ENCODE measurements at places on chromosomes 12 and 14. TPM values are rescaled to one million over a fixed set of nuclear protein-coding genes. Genes with fewer than 3 reads are reported as not detected.

SLCO1B1 gene
- not detected for total RNA-seq

DNA sequence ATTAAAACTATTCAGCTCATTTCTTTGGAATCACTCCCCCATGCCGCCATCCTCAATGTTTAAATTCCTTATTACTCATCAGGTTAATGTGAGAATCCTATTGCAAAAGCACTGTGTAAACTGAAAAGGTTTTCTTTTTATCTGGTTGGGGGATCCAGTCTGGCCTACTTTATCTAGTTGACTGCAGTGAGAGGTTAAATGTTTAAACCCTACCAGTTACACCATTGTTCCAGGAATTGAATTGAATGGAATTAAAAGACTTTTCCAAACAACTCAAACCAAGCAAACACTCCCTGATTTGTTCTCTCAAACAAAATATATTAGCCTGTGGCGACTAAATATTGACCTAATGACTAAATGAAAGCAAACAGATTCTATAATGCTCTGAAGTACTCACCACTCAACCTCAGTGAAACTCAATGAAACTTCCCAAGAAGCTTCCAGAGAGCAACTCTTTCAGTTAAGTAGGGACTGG lies 100.5 kb downstream of the VEZT start:
- DNase-seq, result no peak

DNA sequence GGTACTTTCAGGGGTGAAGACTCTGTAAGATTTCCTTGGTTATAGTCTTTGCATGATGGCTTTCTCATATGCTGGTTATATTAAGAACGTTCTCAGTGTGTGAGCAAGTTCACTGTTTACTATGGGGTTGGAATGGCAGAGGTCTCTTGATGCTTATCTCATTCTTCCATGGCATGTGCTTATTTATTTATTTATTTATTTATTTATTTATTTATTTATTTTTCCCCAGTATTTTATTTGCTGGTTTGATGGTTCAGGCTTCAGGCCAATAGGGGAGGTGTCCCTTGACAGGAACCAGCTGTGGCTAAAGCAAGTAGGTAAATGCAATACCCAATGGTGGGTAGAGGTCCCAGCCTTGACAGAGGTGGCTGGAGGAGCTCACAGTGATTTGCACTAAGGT lies 161.3 kb upstream of the GARIN6 start:
- DNase-seq, result no peak

DNA sequence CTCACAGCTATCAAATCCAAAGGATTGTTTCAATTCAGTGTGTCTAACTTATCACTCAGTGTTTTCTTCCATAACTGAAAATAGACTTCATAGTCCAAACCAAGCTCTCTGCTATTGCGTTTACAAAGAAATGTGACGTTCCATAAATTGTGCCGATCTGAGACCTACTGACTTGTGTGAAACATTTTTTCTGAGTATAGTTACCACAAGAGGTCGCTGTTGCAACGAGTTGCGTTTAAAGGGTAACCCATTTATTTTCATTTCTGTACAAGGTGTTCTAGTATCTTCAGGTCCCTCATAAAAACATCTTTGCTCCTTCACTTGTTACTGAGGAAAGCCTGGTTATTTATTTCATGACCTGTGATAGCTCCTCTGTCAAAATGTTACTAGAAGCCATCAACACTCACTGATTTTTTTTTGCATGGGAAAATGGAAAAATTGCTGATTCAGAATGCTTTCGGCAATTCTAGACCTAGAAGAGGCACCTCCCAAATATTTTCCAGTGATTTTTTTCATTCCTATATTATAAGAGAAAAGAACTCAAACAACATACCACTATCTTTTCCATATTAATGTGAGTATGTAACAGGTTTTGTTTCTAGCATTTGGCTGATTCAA lies 60.9 kb upstream of the OR4E1 start:
- no peak for DNase-seq

JPH4 gene
- total RNA-seq, result 0.68 TPM
